PC-3 (cell line): ENCODE measurements at places on chromosomes 16 and 17. TPM values are rescaled to one million over a fixed set of nuclear protein-coding genes. Genes with fewer than 3 reads are reported as not detected.

DNA sequence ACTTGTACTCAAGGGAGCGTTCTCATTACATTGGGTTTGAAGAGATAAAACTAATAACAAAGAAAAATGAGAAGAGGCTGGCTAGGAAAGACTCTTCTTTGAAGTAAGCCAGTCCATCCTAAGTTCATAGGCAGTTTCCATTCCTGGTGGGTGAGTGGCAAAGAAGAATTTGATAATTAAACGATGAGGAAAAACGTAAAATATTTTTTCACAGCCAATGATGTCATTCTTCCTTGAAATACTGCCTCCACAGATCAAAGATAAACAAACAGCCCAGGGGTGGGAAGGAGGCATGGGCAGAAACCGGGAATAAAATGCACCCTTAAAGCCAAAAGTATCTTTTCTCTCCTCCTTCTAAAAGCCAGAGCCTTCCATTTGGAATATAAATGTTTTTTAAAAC lies 346.6 kb downstream of the PMP22 start:
- no peak for DNase-seq

USP32 gene
- total RNA-seq: 34.0 and 34.1 TPM in 2 replicates

- no peak for DNase-seq
Observed at GRCh38 chr16:28985211-28986041, 574 bp downstream of the LAT start.

GRCh38 chr17:64331931-64332493 lies 58.6 kb downstream of the PECAM1 start:
- peak; percentile 97 for DNase-seq

GRCh38 chr16:81779536-81780320 lies 637 bp downstream of the PLCG2 start:
- no peak for DNase-seq

- DNase-seq: no peak
Observed at GRCh38 chr17:40203131-40203530, 16.0 kb upstream of the WIPF2 start.

TCAP gene
- total RNA-seq: 0.12 and 0.51 TPM in 2 replicates

DNA sequence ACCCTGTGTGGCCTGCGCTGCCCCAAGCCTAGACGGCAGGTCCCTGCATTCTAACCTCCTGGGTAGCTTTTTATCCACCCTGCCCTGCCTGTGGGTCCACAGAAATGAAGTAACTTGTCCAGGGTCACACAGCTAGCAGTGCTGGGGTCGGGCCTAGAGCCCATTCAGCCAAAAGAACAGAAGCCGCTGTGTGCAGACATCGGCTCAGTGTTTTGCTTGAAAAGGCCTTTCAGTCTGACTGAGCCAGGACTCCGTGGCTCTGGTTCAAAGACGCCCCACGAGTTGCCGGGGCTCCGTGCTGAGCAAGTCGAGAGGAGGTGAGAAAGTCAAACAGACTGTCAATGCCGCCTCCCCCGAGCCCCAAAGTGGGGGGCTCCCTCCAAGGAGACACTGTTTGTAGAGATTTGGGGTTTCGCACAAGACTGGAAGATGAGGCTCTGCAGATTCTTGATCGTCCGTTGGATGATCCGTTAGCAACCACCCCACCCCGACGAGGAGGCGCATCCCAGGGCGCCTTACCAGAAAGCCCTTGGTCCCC lies 226.2 kb downstream of the NTN1 start:
- DNase-seq: no peak

GRCh38 chr17:6166492-6167179 lies 96.5 kb downstream of the WSCD1 start:
- no peak for DNase-seq

DNA sequence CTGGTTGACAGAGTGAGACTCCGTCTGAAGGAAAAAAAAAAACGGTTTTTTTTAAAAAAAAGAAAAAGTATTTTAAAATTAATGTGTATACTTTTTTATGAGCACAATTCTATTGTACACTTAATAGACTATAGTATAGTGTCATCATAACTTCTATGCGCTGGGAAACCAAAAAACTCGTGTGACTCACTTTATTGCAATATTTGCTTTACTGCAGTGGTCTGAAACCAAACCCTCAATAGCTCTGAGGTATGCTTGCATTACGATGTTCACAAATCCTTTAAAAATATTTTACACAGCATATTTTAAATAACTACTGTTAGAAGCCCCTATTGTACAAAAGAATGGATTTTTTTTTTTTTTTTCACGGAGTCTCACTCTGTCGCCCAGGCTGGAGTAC lies 12.4 kb upstream of the MAP2K6 start:
- DNase-seq: peak; percentile 98

KRT9 gene
- 1.0 TPM in 1 of 2 replicates, not detected in the other for total RNA-seq

- DNase-seq: no peak
Observed at GRCh38 chr16:64312980-64313379, 808.9 kb downstream of the CDH11 start.

- DNase-seq: no peak
Observed at GRCh38 chr16:89723279-89724250, 2.2 kb downstream of the ZNF276 start.

NTN3 gene
- total RNA-seq: not detected in 2 replicates

GRCh38 chr16:54937671-54938211 lies 7.1 kb downstream of the IRX5 start:
- DNase-seq: no peak

TNFRSF13B gene
- not detected in 2 replicates for total RNA-seq

DNA sequence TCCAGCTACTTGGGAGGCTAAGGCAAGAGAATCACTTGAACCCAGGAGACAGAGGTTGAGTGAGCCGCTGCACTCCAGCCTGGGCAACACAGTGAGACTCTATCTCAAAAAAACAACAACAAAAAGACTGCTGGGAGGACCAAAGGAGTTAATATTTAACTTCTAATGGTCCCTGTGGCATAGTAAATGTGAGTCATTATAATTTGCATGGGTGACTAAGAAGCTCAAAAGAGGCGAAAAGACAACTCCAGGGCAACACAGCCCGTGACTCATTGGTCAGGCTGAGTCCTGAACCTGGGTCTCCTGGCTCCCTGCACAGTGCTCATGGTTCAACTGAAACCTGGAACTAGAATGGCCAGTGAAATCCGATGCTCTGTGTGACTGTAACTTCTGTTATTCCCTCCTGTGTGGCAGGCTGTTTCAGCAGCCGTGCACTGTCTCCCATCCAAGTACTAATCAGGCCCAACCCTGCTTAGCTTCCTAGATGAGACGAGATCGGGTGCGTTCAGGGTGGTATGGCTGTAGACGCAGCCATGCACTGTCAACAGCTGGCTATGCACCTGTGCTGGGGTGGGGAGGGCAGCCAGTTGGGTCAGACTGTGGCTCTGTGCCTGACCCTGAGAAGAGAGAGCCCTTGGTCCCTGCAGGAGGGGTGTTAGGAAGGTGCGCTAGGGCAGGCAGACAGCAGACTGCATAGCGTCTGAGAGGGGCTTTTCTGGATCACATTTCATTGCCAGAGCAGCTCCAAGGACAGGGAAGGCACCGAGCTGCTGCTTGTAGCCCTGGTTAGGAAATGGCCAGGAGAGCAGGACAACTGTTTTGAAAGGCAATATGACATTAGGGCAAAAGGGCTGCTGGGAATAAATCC lies 14.5 kb upstream of the GPRC5C start:
- DNase-seq: peak; percentile 98

DNA sequence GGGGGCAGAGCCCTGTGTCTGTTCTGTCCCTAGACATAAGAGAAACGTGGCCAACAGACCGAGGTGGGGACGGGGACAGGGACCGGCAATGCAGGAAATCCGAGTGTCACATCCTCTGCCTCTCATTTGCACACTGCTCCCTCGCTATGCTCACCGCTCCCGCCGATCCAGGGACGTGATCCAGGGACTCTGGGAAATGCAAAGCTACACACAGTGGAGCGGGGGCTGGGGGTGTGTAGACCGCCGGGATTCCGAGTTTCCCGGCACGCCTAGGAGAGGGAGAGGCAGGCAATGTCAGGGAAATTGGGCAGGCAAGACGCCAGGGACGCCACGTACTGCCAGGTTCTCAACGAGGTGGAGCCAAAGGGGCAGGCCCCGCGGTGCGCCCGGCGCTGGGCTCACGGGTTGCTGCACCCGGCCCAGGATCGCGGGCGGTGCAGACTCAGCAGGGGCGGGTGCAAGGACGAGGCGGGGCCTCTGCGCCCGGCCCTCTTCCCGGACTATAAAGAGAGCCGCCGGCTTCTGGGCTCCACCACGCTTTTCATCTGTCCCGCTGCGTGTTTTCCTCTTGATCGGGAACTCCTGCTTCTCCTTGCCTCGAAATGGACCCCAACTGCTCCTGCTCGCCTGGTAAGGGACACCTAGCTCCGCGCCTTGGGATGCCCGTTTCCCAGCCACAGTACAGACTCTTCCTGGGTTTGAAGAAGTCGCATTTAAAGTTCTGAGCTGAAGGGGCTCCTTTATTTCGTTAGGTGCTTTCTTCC lies at the start of gene MT1X:
Gene MT1X (plus strand): TSS at position 532 of the 764 bp plus-strand sequence. CDS start 71 bp downstream, at position 603.
- peak; percentile 89 for DNase-seq

- no peak for DNase-seq
Observed at GRCh38 chr17:73227944-73228343, 33.7 kb downstream of the CPSF4L start.

- peak; percentile 75 for DNase-seq
Observed at GRCh38 chr17:4229627-4230541, 33.9 kb downstream of the ANKFY1 start.

KRTAP4-9 gene
- total RNA-seq: not detected in 2 replicates

RUNDC3A gene
- total RNA-seq: 0.29 and 1.4 TPM in 2 replicates

DNA sequence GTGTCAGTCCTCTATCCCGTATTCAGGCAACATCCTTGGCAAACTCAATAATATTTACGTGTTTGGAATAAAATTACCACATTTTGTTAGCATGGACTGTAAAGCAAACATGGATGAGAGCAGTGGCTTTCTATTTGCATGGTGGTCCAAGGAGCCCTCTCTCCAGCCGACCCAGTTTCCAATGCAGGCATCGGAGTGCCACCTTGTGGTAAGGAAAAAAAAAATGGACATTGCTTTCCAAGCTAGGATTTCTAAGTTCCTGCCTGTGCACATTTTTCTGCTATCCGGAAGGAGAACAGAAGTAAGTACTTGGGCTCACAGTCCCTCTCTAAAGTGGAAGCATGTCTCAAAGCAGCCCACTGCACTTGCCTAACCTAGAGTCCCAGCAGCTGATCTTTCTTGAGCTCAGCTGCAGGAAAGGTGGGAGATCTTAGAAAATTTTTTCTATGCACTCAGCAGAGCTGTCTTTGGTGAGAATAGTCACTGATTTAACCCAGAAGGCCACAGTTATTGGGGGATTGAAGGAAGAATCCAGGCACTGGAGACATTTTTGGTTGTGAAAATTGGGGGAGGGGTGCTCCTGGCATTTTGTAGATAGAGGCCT lies 46.0 kb upstream of the ERCC4 start:
- DNase-seq: peak; percentile 28

GRCh38 chr16:68083239-68083781 lies 1.9 kb upstream of the NFATC3 start:
- no peak for DNase-seq

DNA sequence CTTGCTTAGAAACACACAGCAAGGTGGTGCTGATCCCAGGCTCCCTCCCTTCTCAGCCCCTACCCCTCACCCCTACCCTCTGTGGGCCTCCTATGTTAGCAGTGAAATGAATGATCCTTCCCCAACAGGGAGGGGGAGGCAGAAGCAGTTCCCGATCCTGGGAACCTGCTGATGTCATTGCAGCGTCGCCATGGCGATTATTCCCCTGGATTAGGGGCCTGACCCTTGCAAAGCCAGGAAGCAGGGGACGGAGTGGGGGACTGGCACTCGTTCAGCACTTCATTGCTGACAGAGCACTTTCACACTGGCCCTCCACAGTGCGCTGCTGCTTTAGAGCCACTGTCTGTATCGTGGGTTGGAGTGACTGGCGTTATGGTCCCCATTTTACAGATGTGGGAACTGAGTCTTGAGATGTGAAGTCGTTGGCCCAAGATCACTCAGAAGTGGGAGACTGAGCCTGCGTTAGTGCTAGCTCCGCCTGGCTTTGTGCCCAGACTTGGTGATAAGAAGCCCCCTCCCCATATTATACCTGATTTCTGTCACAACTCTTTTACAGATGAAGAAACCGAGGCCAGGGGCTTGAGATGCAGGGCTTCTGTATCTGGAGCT lies 26.6 kb downstream of the LASP1 start:
- DNase-seq: no peak

- no peak for DNase-seq
Observed at GRCh38 chr17:1005361-1005946, 8.5 kb downstream of the TIMM22 start.

DNA sequence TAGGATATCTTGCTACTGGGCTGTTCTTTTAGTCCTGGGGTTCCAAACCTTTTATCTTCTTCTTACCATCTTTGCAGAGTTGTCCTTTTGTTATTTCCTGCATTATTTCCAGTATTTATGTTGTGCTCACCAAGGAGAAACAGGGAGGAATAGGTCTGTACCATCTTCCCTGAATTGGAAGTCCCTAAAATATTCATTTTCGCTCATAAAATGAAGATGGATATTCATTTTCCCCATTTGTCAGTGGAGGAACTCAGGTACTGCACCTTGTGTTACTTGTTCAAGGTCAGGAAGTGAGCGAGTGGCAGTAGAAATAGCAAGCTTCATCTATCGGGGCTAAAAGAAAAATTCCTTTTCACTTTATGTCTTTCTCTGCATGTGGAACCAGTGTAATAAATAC lies 989.7 kb downstream of the CDH11 start:
- DNase-seq: no peak

GDPD1 gene
- total RNA-seq: 1.2 and 1.5 TPM in 2 replicates

DNA sequence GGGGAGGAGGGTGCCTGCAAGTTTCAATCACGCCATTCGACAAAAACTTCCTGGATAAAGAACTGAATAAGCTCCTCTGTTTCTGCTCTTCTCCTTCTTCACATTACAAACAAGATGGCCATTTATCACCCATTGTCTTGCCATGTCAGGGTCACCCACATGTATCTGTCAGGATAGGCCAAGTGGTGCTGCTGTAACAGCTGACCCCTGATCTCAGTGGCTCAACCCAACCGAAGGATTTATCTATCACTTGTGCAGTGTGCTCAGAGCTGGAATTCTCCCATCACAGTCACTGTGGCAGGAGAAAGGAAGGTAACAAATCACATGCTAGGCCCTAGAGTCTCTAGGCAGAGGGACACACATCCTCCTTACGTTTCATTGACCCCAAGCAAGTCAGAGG lies 210.0 kb upstream of the CDH5 start:
- no peak for DNase-seq

SSTR5 gene
- total RNA-seq: 0.51 and 1.0 TPM in 2 replicates

DNA sequence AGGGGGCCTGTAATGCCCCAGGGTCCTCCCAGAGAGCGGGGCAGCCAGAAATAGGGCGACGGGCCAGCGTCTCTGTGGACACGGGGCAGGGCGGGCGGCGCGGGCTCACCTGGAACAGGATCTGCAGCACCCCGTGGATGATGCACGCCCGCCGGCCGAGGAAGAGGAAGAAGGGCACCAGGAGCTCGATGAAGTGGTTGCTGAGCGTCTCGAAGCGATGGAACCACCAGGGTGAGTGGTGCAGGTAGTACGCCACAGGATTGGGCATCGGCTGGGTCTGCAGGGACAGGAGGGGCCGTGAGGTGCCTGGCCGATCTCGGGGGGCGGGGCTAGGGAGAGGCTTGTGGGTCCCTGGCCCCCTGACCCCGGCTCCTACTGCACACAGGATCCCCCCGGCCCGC lies 78.9 kb upstream of the GNG13 start:
- no peak for DNase-seq

TBC1D3C gene
- total RNA-seq: not detected in 2 replicates
